Esophagus squamous epithelium (tissue), 5 donors: ENCODE measurements at places on chromosomes 11 and 22.

- no peak for DNase-seq
Observed at GRCh38 chr11:127493330-127494022, 492.9 kb upstream of the KIRREL3 start.

DNA sequence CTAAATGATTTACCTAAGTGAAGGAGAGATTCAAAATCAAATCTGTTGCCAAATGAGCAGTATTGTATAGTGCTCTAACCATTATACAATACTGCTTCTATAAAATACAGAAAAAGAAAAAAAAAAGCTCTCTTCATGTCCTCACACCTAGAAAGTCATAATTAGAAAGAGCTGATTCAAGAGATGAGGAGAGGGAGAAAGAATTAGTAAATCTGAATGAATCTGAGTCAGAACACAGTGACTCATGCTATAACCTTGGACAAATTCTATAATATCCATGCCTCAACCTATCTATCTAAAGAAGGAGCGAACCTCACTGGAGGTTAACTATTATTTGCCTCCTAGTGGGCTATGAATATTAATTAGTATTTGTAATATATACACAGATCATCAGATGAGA lies 29.4 kb downstream of the AMBRA1 start:
- DNase-seq: no peak

DNA sequence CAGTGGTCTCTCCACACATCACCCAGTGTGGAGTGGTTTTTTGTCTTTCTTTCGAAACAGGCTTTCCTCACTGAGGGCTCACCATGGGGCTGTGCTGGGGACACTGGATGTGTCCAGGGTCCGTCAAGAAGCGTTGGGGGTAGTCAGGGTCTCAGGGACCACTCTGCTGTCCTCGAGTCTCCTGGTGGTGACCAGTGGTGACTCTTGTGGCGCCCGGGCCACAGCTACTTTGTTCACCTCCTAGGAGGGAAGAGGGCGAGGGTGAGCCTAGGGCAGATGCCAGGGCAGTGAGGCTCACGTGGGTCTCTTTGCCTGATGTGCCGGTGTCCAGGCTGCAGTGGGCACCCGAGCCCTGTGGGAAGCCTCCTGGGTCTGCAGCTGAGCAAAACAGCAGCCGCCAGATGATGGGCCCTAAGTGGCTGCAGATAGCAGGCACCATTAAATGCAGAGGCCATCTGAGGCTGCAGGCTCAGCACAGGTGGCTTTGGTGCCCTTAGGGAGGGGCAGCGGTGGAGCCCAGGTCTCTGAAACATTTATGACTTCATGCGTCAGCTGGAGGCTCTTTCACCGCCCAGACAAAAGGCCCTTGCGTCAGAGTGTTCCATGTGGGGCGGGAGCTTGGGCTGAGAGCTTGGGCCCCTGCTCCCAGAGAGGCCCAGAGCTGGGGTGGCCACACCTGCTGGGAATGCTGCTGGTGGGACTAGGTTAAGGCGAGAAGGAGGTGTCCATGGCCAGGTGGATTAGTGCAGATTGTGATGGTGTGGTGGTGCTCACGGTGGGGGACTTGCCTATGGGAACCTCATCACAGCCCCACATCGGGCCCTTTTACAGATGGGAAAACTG lies 29.5 kb downstream of the KCNQ1 start:
- no peak for DNase-seq

- DNase-seq: no peak
Observed at GRCh38 chr11:101931692-101932091, 15.4 kb upstream of the ANGPTL5 start.

DNA sequence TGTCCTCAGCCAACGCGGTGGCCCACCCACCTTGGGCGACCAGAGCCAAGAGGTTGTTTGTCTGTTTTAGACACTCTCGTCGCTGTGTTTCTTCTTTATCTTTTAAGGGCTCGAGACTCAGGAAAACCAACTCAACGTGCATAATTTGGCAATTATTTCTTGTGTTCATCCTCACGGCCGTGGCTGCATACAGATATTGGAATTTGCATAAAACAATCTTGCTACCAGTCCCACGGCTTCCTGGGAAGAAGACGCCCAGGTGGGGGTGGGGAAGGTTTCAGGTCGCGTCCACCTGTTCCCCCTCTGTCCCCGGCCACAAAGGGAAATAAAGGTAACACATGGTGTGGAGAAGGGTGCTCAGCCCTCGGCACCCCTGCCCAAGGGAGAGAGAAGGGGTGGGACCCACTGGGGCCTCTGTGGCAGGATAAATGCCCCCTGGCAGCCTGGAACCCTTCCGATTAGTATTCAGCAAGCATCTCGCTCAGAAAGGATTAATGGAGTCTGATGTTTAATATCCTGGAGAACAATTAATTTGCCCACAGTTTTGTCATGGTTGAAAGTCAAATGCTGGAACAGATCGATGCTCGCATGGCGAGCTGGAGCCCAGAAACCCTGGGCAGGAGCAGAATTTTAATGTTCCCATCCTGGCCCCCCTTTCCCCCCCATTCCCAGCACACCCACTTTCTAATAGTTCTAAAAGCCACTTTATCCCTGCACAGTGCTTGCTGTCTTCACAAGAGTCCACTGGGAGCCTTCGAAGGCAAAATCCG lies 359.7 kb downstream of the MN1 start:
- DNase-seq: no peak

DNA sequence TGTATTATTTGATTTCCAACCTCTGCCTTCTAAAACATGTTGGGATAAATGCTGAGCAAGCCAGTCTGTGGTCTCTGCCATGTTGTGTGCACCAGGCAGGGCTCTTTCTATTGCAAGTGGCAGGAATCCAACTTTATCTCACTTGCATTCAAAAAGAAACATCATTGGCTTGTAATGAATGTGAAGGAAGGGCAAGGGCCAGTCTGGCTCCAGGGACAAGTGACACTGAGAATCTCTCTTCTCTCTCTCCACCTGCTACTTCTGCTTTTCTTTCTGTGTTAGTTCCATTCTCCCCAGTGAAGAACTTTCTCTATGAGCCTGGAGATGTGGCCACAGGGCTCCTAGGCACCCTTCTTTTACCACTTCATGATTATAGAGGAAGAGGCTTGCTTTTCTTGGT lies 329.9 kb upstream of the NCAM1 start:
- no peak for DNase-seq
